ENCODE measurements at places on chromosomes 4 and X.

DNA sequence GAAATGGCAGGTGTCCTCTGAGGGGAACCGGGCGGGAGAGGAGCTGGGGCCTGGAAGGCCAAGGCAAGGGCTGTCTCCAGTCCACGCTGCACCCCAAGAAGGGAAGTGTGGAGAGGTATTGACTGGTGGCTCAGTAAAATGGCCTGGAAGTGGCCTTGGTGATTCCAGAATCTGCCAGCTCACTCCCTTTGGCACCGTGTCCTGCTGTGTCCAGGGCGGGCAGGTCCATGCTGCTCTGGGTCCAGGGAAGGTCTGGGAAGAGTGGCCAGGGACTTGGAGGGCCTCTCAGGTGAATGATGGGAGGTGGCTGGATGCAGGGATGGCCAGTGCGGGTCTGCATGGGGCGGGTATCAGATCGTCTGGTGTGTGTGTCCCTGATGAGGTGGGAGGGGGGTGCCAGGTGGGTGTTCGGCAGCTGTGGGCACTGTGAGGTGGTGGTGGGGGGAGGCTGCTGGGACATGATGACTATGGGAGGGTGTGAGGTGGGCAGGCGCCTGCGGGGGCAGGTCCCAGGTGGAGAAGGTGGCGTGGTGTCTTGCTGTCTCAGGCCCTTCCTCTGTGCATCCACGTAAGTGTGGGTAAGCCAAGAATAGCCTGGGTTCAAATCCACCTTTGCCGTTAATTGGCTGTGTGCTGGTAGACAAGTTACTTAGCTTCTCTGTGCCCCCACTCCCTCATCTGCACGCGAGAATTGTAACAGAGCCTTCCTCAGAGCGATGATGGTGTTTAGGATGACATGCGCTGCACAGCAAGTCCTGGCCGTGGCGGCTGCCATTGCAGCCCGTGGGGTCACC, 17.7 kb downstream of the RGS12 start:
- DNase-seq: no peak

GRCh38 chr4:8730159-8730558, 137.6 kb downstream of the CPZ start:
- no peak for DNase-seq

- DNase-seq: peak; percentile 36
Measured at GRCh38 chrX:68895341-68895755, 66.5 kb downstream of the EFNB1 start.

DNA sequence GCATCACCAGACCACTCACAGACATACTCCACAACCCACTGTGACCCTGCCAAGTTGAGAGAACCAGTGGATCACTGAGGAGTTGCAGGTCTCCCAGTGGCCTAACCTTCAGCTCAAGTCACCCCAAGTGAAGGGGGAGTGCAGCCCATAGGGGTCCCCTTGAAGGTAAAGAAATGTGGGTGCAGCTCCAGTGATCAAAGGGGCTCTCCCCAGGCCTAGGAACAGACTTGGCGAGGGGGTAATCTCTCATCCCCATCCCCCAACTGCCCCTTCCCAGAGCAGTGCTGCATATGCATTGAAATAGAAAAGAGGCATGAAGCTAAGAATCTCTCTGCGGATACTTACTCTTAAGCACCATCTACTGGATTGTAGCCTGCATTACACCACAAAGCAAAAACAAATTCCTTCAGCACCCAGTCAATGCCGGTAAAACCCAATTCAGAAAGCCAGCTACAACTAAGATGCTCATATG, 27.0 kb downstream of the MAGEE1 start:
- no peak for DNase-seq

DNA sequence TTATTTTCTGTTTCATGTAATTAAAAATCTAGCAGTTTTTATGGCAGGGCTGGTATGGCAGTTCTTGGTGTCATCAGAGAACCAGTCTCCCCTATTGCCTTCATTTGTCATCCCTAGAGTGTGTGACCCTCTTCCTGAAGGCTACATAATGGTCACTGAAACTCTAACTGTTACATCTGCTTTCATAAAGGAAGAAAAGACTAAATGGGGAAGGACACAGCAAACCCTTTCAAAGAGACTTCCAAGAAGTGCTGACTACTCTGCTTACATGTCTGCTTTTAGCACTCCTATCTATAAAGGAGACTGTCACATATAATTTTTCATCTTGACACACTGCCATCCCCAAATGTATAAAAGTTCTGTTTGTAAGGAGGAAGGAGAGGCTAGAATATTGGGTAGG, 105.9 kb upstream of the DIAPH2 start:
- no peak for DNase-seq

- no peak for DNase-seq
Measured at GRCh38 chr4:42101446-42101975, 50.9 kb downstream of the BEND4 start.

DNA sequence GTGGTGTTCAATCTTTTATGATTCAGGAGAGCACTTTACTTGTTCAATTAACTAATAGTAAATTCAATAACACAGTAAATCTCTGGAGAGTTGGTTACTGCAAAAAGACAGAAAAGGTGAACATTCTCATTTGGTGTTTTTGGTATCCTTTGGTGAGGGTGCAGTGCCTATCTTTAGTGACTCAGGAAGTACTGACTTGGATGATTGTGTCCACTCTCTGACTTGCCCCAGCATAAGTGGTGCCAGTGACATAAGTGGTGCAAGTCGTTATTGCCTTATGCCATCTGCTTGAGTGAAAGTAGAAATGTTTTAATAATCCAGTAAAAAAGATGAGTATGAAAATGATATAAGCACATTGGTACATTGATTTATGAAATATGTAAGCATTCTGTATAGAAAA, 27.0 kb downstream of the GUCY1B1 start:
- no peak for DNase-seq

GRCh38 chrX:146278381-146278780, 460.8 kb downstream of the SLITRK2 start:
- no peak for DNase-seq

DNA sequence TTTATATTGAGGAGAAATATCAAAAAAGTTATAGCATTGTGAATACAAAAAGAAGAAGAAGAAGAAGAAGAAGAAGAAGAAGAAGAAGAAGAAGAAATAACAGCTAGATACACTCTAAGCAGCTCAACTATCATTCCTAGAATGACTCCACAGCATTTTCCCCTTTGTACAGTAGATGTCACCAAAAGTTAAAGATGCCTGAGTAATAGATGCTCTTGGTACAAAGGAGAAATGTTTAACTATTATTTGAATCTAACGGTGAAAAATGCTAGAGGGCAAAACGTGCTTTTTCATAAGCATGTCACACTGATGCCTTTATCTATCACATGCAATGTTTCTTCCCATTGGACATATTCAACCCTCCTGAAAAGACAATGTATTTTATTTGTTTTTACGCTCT, 178.4 kb upstream of the GPRIN3 start:
- DNase-seq: peak; percentile 40

GRCh38 chr4:59565836-59566235, 1634.3 kb upstream of the ADGRL3 start:
- DNase-seq: no peak

DNA sequence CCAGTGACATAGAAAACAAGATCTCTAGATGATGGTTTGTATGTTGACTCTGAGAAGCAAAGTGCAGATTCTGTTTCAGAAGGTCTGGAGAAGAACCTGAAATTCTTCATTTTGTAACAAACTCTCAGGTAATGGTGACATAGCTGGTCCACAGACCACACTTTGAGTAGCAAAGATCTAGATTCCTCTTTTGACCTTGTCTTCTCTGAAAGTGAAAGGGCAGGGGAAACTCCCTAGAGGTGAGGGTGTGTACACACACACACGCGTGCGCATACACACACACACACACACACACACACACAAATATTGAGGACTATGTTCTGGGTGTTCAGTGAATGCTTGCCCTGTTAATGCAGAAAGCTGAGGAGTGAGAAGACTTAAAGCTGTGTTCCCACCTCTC, 110.1 kb downstream of the NHSL2 start:
- no peak for DNase-seq

DNA sequence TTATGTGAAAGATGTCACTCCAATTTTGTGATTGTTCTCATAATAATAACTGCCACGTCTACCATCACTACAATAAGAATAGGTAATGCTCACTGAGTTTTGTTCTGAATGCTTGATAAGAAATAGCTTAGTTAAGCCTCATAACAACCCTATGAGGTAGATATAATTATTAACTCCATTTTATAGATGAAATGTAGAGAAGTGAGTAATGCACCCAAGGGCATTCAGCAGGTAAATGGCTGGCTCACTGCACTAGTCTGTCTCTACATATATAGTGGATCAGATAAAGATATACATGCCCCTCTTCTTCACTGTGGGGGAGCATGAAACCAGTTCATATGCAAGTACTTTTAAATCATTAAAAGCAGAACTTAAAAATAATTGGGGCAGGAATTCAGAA, 65.8 kb upstream of the SLC4A4 start:
- DNase-seq: no peak

- no peak for DNase-seq
Measured at GRCh38 chrX:84415140-84415539, 87.1 kb downstream of the HDX start.

GRCh38 chrX:72003811-72004750, 93.4 kb downstream of the NHSL2 start:
- DNase-seq: no peak

DNA sequence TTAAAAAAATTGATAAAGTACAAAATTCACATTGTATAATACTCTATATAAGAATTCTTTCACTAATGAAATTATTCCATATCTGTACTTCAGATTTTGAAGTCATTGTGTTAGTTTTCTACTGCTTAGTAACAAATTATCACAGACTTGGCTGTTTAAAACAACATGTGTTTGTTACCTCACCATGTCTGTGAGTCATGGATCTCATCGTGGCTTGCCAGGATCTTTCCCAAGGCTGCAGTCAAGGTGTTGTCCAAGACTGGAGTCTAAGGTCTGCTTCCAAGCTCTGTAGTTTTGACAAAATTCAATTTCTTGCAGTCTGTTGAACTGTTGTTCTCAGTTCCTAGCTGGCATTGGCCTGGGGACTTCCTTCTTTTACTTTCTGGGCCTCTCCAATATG, 1286.9 kb downstream of the ADGRL3 start:
- DNase-seq: no peak

Data from pulmonary artery endothelial cell (primary cell).